ENCODE measurements at places on chromosomes 16 and 17.
A peak's percentile ranks its signal among the peaks of the same experiment; 100 is the strongest.

DNA sequence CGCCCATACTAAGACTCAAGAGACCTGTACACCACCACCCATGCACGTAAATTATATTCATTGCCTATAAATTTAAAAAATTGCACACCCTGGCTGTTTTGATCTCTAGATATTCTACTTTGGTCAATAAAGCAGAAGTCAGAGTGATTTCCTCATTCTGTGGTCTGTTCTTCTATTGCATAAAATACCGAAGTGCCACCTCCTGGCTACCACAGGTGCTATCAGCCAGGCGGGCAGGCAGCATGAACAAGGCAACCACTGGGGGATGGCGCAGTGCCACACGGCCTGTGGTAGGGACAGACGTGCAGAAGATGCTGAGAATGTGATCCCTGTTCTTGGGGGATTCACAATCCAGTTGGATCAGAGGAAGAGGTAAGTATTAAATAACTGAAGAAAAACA lies 122.3 kb downstream of the CDK5R1 start:
- DNase-seq = peak; percentile 19

- DNase-seq = no peak
Measured at GRCh38 chr16:21647562-21648164, 4.7 kb downstream of the IGSF6 start.

DNA sequence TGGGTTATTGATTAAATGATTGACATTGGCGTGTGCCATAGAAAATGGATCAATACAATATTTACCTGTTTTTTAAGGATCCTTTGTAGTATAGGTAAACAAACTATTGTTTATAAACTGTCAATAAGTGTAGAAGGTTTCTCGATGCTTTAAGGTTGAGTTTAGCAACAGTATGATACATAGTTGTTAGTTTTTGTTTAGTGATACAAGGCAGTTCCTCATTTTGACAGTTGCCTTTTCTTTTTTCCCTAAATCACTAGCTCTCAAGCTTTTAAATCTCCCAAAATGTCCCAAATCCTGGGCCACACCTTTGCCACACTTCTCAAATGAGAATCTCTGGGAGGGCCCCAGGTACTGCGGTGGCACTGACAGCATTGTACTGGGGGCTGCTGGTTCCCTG lies 57.3 kb downstream of the EPN2 start:
- no peak for DNase-seq

DNA sequence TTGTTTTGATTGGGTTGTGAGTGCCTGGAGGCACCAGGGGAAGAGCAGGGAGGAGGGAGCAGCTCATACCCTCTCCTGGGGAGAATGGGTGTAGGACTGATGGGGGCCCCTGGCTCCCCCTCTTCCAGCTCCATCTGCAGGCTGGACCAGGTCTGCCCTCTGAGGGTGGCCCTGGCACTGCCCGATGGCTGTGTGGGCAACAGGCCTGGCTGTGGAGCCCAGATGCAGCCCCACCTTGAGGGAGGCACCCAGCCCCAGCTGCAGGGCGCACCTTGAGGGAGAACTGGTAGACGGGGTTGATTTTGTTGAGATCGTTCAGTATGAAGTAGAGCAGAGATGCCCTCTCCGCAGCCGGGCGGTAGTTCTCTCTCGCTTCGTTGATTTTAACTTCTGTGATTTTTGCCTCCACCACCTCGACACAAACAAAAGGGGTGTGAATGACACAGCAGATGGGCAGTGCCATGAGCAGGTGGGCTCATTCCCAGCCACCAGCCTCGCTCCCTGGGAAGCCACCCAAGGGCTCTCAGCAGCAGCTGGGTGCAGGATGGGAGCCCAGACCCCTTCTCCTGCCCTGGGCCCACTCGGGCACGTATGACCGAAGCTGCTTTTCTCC lies 71.6 kb downstream of the PGS1 start:
- DNase-seq = no peak

GRCh38 chr17:51670899-51671298 lies 410.6 kb downstream of the UTP18 start:
- DNase-seq = no peak
